IMR-90 (cell line): ENCODE measurements at places on chromosomes 2 and 18. TPM values are rescaled to one million over a fixed set of nuclear protein-coding genes. Genes with fewer than 3 reads are reported as not detected.

- no peak overlapping the region for H3K27ac ChIP-seq
- no peak for DNase-seq
- H3K4me3 ChIP-seq: no peak overlapping the region
Measured at GRCh38 chr2:118635891-118636290, 211.6 kb downstream of the EN1 start.

DNA sequence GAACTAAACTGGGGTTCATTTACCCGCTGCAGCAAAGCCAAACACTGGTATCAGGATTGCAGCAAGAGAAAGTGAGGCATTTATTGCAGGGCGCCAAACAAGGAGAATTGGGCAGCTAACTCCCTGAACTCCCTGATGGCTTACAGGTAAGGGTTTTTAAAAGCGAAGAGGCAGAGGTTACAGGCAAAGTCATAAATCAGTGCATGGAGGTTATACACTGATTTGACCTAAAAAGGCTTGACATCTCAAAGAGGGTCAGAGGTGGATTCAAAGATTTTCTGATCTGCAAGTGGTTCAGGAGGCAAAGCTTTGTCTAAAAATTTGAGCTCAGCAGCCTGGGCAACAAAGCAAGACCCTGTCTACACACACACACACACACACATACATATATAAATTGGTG, 102.8 kb upstream of the EPC2 start:
- no peaks in the 10 kb centered on the region for H3K4me1 ChIP-seq
- H3K4me3 ChIP-seq: no peak overlapping the region
- H3K27ac ChIP-seq: no peak overlapping the region
- no peaks in the 10 kb centered on the region for H3K36me3 ChIP-seq

DNA sequence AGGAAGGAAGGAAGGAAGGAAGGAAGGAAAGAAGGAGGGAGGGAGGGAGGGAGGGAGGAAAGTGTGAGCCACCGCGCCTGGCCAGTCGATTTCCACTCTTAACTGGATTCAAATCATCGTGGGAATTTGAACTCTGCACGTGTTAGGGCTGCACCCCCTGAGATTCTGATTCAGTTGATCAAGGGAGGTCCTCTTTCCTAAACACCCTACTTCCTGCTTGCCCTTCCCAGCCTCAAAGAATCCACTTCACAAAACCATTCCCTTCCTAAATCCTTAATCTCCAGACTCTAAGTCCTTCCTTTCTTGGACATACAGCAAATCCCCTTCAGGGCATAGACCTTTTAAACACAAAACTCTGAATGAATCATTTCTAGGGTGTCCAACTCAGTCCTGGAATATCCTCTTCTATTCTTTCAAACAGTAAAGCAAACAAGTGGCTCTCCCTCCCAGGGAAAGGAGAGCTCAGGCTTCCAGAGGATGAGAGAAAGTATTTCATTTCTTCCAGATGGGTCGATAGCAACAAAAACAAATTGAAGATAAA, 68.2 kb upstream of the MBOAT2 start:
- peaks cover 12% of the 10 kb centered on the region for H3K4me1 ChIP-seq
- no peak overlapping the region for H3K4me3 ChIP-seq
- H3K27ac ChIP-seq: no peak overlapping the region
- no peaks in the 10 kb centered on the region for H3K36me3 ChIP-seq
- no peak for DNase-seq
- no peaks in the 10 kb centered on the region for H3K27me3 ChIP-seq

PLGLB1 gene
- 0.18 and 0.28 TPM in 2 replicates for total RNA-seq

DNA sequence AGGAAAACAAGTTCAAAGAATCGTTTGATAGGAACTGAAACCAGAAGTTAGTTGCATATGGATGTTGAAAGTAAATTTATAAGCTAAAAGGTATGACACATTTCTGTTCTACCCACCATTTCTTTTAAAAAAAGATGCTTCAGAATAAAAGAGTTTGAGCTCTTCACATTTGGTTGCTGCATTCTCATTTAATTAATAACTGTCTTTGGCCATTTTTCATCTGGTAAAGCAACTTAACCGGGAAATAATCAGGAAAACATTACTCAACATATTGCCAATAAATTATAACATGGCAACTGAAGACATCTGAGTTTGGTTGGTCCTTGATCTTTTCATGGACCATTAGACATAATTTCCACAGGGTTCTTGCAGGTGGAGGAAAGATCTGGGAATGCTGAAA, 180.2 kb upstream of the TWIST2 start:
- H3K27me3 ChIP-seq: peaks cover 15% of the 10 kb centered on the region
- no peak overlapping the region for H3K4me3 ChIP-seq
- no peaks in the 10 kb centered on the region for H3K36me3 ChIP-seq
- no peaks in the 10 kb centered on the region for H3K4me1 ChIP-seq
- H3K27ac ChIP-seq: no peak overlapping the region

LIPG gene
- under 0.01 TPM in 1 of 2 replicates, not detected in the other for total RNA-seq

DNA sequence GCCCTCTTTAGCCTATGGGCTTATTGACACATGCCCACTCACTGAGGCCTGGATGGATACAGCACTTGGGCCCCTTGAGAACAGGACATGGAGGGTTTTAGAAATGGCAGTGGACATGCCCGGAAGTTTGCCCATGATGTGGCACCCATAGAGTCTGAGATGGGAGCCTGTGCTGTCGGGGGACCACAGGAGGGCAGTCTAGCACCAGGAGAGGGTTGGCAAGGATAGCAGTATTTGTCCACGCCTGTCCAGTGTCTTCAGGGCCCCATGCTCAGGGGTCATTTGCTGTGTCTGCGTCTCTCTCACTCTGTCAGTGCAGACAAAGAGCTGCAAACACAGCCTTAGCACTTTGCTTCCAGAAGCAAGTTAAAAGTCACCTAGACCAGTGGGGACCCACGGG, 48.7 kb downstream of the IL1RL2 start:
- no peaks in the 10 kb centered on the region for H3K36me3 ChIP-seq
- no peak overlapping the region for H3K27ac ChIP-seq
- H3K27me3 ChIP-seq: no peaks in the 10 kb centered on the region
- peaks cover 7% of the 10 kb centered on the region for H3K4me1 ChIP-seq
- peak; percentile 29 for DNase-seq

RNF103 gene
- total RNA-seq: 5.6 and 10.0 TPM in 2 replicates

DNA sequence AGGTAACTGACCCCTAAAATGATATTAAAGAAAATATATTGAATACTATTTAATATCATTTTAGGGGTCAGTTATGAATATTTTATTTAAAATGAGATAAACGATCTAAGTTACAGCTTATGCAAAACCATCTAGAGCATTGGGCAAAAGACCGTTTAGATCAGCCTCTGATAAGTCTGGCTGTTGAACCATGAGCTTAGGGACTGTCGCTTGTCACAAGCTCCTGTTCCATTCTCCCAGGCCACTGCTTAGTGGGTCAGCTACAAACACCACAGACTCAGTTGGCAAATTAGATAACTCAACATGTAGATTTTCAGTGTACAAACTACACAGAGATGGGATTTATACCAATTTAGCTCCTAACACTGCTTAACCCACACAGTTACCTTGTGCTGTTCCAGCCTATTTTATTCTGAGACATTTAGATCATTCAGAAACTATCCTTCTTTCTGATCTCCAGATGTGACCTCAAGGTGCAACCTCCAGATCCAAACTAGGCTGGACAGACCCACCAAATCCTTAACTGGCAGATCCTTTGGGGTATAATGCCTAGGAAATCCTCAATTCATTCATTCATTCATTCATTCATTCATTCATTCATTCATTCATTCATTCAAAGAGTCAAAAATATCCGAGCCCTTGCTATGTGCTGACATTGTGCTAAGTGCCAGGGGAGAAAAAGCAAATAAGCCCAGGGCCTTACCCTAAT, 82.8 kb downstream of the HRH4 start:
- DNase-seq: no peak
- no peaks in the 10 kb centered on the region for H3K4me1 ChIP-seq
- peaks cover 21% of the 10 kb centered on the region for H3K27me3 ChIP-seq
- no peak overlapping the region for H3K4me3 ChIP-seq
- H3K36me3 ChIP-seq: no peaks in the 10 kb centered on the region
- H3K27ac ChIP-seq: no peak overlapping the region

PARD6G gene
- 2.5 and 3.3 TPM in 2 replicates for total RNA-seq

CNTNAP5 gene
- total RNA-seq: not detected in 2 replicates

REG1B gene
- total RNA-seq: not detected in 2 replicates
